ENCODE measurements at places on chromosomes 3 and 15.
A peak's percentile ranks its signal among the peaks of the same experiment; 100 is the strongest.

- DNase-seq = no peak
Observed at GRCh38 chr3:29281094-29281343, 148 bp downstream of the RBMS3 start.

- peak; percentile 76 for DNase-seq
Observed at GRCh38 chr3:113441051-113441770, at the start of gene CFAP44. CFAP44 (minus strand) TSS chr3:113441493; CDS start chr3:113433664, 7,829 bp downstream.

DNA sequence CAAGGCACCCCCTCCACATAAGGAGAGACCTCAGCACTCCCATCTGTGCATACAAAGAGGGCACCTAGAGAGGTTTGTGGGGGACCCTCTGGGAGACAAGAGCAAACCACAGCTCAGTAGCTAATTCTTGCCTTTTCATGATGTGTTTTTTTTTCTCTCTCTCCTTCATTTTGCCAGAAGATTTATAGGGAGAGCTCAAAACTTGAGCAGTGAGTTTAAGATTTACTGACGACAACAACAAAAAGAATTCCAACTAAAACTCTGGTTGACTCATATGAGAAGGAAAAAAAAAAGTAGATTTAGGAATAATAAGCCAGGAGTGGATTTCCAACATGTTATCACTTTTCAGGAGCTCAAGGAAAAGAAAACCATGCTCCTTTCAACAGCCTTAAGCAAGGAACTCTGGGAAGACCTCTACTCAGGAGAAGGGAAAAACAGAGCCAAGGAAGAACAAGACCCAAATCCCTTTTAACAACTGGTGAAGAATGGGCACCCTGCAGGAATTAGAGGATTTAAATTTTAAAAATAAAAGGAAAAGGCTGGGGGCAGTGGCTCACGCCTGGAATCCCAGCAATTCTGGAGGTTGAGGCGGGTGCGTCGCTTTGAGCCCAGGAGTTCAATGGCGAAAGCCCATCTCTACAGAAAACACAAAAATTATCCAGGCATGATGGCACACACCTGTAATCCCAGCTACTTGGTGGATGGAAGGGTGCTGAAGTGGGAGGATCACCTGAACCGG is 58.2 kb upstream of the RAD18 start:
- DNase-seq = no peak

- DNase-seq = no peak
Observed at GRCh38 chr15:62067448-62068044, 769 bp downstream of the C2CD4A start.

DNA sequence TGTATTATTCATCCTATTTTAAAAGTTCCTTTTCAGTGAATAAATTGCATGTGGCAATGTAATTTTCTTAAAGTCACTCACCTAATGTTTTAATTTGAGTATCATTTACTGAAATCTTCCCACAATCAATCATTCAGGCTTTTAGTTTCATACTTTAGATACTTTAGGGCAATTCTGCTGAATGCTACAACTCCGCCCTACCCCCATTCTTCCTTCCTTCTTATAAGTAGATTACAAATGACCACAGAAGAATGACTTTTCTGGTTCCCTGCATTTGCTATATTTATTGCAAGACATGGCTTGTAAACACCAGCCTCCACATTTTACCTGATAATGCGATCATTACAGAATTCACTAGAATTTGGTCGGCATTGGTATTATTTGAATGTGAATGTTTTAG is 1061.9 kb downstream of the FHIT start:
- no peak for DNase-seq

- no peak for DNase-seq
Observed at GRCh38 chr3:39501059-39501458, 33.6 kb downstream of the MOBP start.

- DNase-seq = no peak
Observed at GRCh38 chr3:43773273-43774094, 82.7 kb downstream of the ABHD5 start.

- no peak for DNase-seq
Observed at GRCh38 chr3:171457607-171458061, 2.6 kb downstream of the TNIK start.

GRCh38 chr3:72185549-72186399 is 400.8 kb upstream of the PROK2 start:
- no peak for DNase-seq

DNA sequence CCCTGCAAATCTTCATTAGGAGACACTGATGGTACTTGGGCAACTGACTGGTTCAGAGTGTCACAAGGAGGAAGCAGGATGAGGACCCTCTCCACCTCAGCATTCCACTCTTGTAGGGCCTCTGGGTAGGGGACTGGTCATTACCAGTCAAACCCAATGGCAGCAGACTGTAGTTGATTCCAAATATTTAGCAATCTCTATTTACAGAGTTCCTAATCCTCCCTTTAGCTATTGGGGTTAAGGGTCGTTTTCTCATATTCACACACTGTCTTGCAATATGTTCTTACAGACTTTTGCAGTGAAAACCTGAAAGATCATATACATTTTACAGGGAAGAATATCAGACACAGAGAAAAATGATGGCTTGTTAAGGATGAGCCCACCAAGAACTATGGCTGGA is 397.7 kb downstream of the GAP43 start:
- DNase-seq = no peak

DNA sequence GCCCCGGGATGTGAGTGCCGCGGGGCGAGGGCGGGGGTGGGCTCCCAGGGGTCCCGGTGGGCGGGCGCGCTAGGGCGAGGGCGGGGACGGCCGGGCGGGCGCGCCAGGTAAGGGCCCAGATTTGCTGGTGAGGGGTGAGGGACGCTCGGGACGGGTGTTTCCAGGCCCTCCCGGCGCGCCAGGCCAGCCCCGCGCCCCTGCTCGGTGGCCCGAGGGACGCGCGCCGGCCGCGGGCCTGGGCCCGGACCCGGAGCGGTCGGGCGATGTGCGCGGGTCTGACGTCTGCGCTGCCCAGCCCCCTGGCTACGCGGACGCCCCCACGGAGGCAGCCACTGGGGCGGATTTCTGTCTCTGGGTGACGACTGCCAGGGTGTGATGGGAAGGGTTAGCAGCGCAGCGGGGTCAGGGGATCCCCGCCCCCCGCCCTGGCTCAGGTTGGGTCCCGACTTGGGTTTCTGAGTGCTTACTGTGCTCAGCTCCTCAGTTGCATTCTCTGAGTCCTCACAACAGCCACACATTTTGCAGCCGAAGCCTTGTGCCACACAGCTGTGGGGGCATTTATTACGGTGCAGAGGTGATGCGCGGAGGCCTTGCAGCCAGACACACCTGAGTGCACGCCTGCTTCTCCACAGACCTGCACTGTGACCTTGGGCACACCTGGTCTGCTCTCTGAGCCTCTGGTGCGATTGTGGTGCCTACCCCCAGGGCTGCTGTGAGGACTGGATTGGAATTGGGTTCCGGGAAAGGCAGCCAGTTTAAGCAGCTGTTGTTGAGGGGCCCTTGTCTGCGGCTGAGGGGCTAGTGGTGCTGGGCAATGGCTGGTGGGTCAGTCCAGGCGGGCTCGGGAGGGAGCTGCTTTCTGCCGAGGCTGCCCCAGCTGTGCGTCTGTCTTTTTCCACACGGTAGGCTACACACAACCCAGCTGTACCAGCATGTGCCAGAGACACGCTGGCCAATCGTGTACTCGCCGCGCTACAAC is 523 bp downstream of the HDAC11 start:
- DNase-seq = no peak

- DNase-seq = no peak
Observed at GRCh38 chr3:105532251-105532650, 165.5 kb downstream of the ALCAM start.

GRCh38 chr3:153221748-153222162 is 59.7 kb downstream of the RAP2B start:
- no peak for DNase-seq

GRCh38 chr3:161822291-161822690 is 325.7 kb downstream of the OTOL1 start:
- no peak for DNase-seq

DNA sequence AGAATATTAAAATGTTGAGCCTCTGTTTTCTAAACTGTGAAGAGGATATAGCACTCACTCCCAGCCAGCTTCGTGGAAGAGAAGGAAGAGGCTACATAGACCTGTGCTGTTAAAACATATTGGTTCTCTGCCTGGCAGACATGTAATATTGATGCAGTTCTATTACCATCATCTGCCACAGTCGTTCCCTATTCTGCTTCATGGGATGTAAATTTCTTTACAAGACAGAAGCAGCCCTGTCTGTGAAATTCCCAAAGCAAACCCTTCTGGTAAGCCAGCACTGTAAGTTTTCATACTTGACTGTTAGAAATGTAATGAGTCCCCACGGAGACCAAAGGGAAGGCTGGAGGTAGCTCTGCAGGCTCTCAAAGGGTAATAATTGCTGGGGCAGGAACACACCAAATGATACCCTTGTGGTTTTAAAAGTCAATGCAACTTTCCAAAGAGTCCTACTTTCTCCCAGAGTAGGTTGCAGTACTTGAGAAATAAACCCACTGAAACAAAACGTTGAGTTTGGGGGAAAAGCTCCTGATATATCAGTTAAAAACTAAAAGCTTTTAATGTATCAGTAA is 129.9 kb upstream of the HES1 start:
- DNase-seq = no peak

DNA sequence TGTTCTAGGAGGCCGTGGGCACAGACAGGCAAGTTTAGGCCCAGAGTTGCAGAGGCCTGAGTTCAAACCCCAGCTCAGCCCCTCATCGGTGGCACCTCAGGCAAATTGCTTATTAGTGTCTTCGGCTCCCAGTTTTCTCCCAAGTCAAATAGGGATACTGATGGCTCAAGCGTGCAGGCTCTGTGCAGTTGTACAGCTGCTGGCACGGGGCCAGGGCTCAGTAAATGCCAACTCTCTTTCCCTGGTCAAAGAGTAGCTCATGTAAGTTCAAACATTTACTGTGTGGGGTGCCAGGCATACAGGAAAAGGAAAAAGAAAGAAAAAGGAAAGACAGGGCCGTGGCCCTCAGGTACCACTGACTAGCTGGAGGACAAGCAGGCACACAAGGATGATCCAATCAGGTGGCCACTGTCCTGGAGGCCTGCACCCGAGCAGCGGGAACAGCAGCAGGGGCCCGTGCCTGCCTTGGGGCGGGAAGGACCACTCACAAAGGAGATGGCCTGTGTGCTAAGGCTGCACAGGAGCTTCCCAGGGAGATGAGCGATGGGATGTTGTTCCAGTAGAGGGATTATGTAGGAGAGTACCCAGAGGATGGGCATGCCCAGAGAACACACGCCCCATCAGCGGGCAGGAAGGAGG is 70.8 kb downstream of the TBC1D2B start:
- DNase-seq = no peak

- DNase-seq = no peak
Observed at GRCh38 chr3:117919621-117920020, 1115.0 kb downstream of the IGSF11 start.

- DNase-seq = no peak
Observed at GRCh38 chr3:11159421-11159904, 5.2 kb downstream of the HRH1 start.

DNA sequence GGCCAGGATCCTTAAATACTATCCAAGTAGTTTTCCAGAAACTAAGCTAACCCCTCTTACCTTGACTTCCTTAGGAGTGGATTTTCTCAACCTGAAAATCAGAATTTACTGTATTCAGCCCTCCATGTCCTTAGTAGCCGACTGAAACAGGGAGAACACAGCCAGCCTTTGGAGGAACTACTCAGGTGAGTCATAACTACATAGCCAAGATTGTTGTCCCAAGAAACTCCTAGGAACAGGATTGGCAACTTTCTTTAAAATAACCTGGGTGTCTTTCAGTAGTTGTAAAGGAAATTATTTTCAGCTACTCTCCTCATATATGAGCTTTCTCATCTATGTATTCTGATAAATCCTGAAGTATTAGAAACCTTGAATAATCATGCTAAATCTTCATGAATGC is 22.3 kb downstream of the FANCD2OS start:
- no peak for DNase-seq

- DNase-seq = no peak
Observed at GRCh38 chr3:177835008-177835407, 637.7 kb upstream of the TBL1XR1 start.

DNA sequence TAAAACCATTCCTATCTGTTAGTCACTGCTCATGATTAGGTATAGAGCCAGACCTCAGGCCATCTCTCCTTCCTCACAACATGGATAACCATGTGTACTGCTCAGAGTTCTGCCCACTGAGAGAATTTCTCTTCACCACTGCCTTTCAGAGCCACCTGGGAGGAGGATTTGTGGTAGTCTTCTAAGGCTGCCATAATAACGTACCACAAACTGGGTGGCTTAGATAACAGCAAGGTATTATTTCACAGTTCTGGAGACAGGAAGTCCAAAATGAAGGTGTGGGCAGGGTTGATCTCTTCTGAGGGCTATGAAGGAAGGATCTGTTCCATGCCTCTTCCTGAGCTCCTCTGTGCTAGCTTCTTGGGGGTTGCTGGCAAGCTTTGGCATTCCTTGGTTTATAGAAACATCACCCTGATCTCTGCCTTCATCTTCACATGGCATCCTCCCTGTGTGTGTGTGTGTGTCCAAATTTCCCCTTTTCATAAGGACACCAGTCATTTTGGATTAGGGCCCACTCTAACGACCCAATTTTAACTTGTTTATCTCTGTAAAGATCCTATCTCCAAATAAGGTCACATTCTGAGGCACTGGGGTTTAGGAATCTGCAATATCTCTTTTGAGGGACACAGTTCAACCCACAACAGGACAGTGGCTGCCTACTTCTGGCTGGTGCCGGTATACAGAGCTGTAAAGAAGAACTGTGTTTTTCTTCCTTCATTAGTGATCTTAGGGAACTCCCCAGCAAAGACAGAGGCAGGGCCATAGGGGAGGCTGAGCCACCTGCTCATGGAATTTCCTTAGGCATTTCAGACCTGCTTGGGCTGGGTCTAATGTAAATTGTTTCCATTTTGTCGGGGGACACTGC is 42.1 kb upstream of the NOX5 start:
- no peak for DNase-seq

GRCh38 chr3:2770451-2770850 is 339.7 kb downstream of the IL5RA start:
- no peak for DNase-seq

- no peak for DNase-seq
Observed at GRCh38 chr3:56919137-56919796, 117.5 kb upstream of the ARHGEF3 start.

DNA sequence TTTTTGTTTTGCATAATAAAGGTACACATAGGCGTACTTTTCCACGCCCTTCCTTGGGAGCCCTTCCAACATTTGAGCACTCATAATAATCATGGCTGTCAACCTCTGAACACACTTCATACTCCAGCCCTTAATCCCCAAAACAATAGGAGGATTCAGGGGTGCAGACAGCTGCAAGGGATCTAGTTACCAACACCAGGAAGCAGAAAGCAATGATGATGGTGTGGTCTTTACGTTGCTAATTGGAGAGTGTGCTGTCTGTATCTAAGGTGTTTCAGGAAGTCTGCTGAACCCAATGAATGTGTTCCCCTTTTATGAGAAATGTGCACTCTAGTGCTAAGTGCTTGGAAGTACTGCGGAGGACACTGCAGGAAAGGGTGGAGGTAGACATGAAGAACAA is 60.3 kb upstream of the PDZRN3 start:
- DNase-seq = no peak

GRCh38 chr3:82137861-82138260 is 376.4 kb upstream of the GBE1 start:
- no peak for DNase-seq

DNA sequence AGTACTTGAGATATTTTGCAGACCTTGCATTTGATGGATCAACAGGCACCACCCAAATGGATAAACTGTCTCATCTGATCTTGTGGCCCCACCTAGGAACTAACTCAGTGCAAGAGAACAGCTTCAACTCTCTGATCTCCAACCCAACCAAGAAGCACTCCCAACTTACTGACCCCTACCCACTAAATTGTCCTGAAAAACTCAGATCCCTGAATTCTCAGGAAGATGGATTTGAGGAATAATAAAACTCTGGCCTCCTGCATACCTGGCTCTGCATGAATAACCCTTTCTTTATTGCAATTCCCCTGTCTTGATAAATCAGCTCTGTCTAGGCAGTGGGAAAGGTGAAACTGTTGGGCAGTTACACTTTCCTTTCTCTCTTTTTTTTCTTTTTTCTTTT is 247.9 kb downstream of the ZPLD1 start:
- no peak for DNase-seq

All from cortex of kidney (tissue), 1 donor.